ENCODE measurements at places on chromosomes 16 and 17.

GRCh38 chr17:76314392-76315227 is 6.5 kb upstream of the QRICH2 start:
- no peak for DNase-seq

- DNase-seq = no peak
These were observed 3.4 kb upstream of the CMTM4 start for GRCh38 chr16:66699898-66700297.

GRCh38 chr17:50620858-50621257 is 13.8 kb upstream of the ABCC3 start:
- no peak for DNase-seq

DNA sequence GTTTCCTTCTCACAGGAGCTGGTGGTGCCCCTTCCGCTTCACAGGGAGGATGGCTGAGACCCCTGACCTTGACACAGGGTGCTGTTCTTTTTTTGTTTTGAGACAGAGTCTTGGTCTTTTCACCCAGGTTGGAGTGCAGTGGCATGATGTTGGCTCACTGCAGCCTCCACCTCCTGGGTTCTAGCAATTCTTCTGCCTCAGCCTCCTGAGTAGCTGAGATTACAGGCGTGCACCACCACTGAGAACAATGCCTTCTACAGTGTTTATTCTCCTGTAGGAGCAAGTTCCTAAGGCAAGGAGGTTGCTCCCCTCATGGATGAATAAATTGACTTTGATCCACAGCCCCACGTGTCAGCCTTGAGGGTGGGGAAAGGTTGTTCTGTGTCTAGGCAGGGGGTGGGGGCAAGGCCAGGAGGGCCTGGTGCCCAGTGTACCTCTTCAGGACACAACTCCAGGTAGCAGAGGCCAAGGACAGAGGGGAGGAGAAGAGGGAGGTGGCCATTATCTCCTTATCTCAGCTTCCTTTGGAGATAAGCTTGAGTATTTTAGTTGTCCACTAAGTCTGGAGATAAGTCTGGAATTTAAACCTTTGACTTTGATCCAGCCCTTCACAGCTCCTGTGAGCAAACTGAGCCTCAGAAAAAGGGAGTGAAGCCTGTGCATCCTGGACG is 159.4 kb downstream of the SEC14L1 start:
- DNase-seq = no peak

DNA sequence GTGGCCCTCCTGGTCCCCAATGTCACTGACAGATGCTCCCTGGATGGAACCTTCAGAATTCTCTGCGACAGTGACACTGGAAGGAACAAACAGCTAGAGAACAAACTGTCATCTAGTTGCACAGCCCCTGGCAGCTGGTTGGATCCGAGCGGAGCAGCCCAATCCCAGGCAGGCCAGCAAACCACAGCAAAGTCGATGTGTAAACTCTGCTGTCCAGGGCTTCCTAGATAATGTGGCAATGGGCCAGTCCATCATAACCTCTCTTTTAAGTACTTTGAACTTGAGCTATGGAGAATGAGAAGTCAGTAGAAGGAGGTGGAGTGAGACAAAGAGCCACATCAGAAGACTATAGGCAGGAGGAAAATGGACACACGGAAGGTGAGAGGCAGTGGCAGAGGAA is 323.0 kb downstream of the CBLN1 start:
- no peak for DNase-seq

DNA sequence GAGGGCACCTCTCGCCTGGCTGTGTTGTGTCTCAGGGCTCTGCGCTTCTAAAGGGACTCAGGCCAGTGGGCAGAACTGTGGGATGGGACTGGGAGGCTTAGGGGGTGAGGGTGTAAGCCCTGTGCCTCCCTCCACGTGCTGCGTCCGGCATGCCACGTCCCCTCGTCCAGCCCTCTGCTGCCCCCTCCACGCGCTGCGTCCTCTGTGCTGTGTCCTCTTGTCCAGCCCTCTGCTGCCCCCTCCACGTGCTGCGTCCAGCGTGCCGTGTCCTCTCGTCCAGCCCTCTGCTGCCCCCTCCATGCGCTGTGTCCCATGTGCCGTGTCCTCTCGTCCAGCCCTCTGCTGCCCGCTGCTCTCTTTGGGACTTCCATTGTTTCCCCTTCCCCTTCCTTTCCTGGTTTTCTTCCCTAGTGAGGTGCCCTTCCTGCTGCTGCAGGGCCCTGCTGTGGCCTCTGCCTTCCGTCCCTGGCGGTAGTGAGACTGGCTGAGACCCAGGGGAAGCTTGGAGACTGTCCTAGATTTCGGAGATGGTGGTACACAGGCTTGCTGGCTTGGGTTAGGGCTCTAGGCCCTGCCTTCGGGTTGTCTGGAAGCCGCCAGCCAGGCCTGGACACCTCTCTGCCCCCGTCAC is 6.4 kb upstream of the ZNF750 start:
- no peak for DNase-seq

DNA sequence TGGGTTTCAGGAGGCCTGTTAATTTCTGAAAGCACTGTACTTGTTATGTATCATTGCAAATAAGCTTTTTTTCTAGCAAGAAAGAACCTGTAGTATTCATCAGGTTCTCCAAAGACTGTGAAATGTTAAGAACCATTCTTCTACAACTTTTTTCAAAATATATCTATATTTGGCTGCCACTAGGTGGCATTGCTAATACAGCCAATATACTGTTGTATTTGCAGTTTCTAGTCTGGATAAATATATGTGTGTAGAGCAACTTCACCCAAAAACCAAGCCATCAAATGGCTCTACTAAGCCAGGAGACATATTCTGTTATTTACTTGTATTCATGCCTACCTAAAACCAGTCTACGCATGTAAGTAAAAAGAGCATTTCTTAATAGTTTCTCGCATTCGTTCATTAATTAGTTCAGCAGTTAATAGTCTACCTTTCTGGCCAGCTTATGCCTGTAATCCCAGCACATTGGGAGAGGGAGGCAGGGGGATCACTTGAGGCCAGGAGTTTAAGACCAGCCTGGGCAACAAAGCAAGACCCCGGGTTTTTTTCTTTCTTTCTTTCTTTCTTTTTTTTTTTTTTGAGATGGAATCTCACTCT is 39.5 kb downstream of the VMP1 start:
- no peak for DNase-seq

DNA sequence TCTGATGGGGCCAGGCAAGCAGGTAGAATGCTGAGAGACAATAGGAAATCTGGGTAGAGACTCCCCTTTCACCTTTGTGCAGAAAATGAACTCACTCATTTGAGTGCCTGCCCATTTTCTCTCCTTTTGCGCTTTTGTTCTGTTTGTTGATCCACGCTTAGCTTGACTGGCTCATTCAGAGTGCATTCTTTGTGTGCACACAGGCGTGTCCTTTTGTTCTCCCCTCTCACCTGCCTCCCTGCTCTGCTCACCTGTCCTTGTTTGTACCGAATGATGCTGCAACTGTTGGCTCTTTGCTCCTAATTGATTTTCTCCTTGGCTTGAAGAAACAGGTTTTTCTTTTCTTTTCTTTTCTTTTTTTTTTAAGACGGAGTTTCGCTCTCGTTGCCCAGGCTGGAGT is 15.8 kb downstream of the PGS1 start:
- no peak for DNase-seq

- no peak for DNase-seq
These were observed 4.0 kb downstream of the SLC16A13 start for GRCh38 chr17:7039832-7040231.

- DNase-seq = no peak
These were observed 10.2 kb downstream of the FLII start for GRCh38 chr17:18248300-18248731.

GRCh38 chr17:1713160-1713877 is 3.1 kb upstream of the TLCD2 start:
- DNase-seq = no peak

DNA sequence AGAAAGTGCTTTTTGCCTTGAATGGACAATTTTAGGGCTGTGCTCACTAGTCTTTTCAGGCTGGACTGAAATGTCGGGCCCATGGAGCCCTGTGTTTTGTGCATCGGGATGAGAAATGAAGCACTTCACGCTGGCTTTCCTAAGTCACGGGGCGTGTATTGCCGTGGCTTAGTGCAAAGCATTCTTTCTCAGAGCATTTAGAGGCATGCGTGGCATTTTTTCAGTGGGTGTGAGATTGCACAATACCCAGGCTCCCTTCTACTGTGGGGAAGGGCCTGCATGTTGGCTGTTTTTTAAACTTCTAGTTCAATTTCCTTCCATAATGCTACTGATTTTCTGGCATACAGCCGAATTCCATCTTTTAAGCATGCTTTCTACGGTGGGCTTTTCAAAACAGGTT is 12.6 kb upstream of the POLR3E start:
- no peak for DNase-seq

DNA sequence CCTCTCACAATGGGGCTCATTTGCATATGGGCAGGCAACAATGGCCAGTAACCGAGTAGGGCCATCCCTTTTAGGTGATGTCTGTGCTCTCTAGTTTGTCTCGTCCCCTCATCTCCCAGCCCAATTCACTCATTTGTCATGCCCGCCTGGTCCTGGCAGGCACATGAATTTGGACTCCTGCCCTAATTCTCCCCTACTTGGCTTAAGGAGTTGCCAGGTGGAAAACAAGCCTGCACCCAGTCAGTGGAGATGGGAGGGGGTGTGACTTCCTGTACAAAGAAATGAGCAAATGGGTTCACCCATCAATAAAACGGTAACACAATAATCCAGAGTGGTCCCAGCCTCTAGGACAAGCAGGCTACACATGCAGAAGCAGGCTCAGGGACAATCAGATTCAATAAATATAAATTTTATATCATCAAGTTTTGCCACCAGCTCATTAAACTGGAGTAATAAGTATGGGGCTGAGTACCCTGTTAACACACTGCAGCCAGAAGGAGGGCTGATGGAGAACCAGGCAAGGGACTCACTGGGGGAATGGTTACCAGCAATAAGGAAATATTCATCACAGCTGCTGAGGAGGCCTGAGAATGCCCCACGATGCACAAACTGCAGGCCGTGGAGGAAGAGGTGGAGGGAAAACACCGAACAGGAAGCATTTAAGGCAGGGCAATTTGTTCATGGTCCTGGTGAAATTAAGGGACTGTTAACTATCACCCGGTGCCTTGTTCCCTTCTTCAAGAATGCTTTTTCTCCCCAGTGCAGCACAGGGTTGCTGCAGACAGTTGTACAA is 84.4 kb upstream of the GPRC5B start:
- DNase-seq = no peak

- no peak for DNase-seq
These were observed 10.1 kb downstream of the MPO start for GRCh38 chr17:58270476-58271215.

DNA sequence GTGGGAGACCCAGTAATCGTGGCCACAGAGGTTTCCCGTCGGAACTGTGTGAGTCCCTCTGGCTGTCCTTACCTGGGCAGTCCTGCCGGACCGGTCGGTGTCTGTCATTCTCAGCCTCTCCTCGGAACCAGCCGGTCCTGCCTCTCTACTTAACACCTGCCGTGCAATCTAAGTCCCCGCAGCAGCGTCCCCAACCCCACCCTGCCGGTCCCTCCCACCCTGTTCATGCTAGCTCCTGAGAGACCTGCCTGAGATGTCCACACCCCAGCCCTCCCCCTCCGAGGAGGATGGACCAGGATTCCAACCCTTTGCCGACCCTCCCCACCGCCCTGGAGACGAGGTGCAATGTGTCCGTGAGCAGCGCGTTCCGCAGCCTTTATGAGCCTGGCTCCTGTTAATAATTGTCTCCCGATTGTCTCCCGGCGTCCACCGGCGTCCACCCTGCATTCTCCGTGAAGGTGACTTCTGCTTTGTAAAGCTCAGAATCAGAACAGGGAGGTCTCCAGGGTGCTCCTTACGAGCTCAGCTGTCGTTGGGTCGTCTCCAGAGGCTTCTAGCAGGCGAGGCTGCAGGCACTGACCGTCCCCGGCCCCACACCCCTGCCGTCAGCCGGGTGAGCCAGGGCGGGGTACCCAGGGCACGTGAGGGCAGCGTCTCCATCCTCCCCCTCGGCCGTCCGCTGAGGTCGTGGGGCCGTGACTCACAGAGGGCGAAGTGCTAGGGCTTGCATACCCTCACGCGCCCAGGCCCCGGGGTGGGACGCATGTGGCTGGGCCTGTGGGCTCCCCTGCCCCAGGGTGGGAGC is 10.1 kb downstream of the METRNL start:
- no peak for DNase-seq

DNA sequence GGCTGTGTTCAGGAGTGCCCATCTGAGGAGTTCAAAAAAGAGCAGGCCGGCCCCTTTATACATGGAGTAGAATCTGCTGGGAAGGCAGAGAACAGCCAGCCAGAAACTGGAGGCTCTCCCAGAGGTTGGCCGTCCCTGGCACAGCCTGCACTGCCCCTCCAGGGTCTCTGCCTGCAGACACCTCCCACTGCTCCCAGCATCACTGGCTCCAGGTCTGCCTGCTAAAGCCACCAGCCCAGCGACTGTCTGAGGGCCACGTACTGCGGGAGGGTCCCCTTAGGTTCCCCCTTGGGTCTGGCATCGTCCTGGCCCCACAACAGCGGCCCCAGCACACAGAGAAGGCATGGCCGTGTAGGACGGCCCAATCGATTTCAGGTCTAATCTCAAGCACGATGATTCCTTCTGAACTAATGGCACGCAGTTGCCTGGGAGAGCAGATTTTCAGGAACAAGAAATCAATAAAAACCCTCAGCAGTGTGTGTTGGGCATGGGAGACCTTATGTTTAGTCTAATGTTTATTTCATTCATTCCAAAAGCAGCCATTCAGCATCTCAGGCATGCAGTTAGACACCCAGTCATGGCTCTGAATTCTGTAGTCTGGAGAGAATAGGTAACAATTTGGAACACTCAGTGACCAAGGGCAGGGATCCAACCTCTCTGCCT is 95.6 kb downstream of the PGS1 start:
- no peak for DNase-seq

- peak; percentile 20 for DNase-seq
These were observed 28.3 kb upstream of the APPBP2 start for GRCh38 chr17:60554377-60554788.

GRCh38 chr16:1466968-1467521 is 7.8 kb downstream of the CLCN7 start:
- no peak for DNase-seq

DNA sequence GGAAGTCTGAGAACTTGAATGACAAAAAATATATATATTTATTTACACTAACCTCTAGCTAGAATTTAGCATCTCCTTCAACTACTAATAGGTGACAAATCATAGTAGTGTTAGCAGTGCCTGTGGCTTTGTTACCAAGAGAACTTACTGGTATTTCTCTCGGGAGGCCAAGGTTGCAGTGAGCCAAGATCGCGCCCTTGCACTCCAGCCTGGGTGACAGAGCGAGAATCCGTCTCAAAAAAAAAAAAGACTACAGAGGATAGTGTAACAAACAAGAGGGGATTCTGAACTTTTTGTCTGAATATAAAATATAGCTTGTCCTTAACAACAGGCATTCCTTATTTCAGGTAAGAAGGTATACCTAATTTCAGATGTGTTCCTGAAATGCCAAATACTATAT is 1.3 kb upstream of the SUZ12 start:
- no peak for DNase-seq

DNA sequence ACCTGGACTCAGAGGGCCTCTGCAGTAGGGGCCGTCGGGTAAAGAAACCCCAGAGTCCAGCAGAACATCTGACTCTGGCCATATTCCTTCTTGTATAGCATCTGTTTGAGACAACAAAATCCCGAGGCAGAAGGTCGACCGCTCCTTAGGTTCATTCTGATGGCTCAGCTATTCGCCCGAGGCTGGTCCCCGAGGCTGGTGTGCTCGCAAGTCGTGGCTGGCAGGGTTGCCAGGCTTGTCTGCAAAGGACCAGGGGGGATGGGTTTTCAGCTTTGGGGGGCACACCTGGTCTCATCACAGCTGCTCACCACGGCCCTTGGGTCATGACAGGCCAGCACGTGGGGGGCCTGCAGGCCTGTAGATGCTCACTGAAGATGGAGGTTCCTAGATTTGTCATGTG is 119.1 kb downstream of the BANP start:
- no peak for DNase-seq
